ENCODE measurements at places on chromosomes 5 and 9. TPM values are rescaled to one million over a fixed set of nuclear protein-coding genes. Genes with fewer than 3 reads are reported as not detected.

ZNF367 gene
- 9.2 TPM for polyA plus RNA-seq

BARHL1 gene
- polyA plus RNA-seq = not detected

CATSPER3 gene
- 2.0 TPM for polyA plus RNA-seq

PRKACG gene
- polyA plus RNA-seq = not detected

FBP2 gene
- not detected for polyA plus RNA-seq
